CD4-positive, alpha-beta T cell treated with Interleukin-17A for 1 hour (primary cell): ENCODE measurements at places on chromosomes 5 and 9.

DNA sequence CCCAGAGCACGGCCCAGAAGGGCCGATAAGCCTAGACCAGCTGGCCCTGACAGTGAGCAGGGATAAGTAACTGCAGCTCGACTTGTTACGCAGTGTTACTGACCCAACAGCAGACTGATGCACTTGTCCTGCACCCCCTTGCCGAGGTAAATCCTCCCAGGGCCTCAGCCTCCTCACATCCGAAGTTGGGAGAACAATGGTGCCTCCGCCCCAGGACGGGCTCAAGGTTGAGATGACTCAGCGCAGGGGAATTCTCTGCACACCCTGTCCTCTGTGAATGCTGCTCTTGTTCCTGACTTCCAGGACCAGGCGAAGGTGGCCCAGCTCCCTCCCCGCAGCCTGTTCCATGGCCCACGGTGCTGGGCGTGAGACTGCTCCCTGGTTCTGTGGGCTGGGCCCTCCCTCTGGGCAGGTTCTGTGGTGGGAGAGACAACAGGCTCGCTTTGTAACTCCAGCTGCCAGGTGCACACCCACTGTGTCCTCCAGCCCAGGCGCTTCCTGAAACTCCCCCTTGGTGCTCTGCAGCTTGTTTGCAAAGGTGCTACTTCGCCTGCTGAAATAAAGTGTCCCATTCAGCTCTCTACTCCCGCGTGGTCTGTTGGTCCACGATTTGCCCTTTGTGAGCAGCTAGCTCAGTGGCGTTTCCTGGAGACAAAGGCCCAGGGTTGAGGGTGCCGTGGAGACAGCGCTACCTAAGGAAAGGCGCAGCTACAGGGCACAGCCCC lies 40.1 kb upstream of the SLC6A19 start:
- no peak for DNase-seq

GRCh38 chr5:180250329-180250728 lies 41.3 kb upstream of the RASGEF1C start:
- DNase-seq: no peak

- no peak for DNase-seq
These were observed 739.5 kb upstream of the GRAMD2B start for GRCh38 chr5:125683669-125684068.

- DNase-seq: no peak
These were observed 35.7 kb upstream of the HMGCS1 start for GRCh38 chr5:43348861-43349363.

DNA sequence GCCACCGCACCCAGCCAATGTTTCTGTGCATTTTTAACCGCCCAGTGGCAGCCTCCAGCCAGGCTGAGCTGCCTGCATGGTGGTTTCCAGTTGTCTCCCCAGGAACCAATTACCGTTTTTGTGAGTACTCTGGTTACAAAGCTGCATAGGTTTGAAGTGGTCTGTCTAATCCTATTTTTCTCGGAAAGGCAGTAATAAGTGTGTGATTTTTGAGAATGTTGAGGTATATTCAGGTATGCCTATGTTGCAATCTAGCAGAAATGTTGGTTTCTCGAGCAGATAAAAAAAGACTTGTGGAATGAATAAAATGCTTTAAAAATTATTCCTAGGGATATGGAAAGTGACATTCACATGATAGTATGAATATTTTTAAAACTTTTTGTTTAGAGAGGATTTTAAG lies 41.5 kb upstream of the ANKH start:
- no peak for DNase-seq

DNA sequence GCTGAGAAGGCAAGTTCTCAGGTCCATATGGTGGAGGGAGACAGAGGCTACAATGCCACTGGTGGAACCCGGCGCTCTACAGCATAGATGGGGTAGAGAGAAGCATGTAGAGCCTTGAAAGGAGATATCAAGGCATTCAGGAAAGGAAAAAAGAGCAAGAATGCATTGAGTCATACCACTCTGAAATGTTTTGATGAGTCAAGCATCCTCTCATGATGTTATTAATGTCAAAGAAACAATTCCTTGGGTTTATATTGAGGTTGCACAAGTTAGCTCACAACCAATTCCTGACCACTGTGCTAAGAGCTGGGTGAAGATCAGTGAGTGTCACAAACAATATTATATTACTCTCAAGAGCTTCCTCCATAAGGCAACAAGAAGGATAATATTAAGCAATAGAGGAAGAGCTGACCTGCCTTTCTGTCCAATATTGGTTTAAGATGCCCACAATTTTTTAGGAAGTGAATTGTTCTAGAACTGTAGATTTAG lies 178.0 kb downstream of the RFK start:
- no peak for DNase-seq

GRCh38 chr5:50958852-50959457 lies 292.5 kb downstream of the PARP8 start:
- DNase-seq: peak; percentile 31

- no peak for DNase-seq
These were observed 19.3 kb upstream of the CARTPT start for GRCh38 chr5:71699751-71700150.

DNA sequence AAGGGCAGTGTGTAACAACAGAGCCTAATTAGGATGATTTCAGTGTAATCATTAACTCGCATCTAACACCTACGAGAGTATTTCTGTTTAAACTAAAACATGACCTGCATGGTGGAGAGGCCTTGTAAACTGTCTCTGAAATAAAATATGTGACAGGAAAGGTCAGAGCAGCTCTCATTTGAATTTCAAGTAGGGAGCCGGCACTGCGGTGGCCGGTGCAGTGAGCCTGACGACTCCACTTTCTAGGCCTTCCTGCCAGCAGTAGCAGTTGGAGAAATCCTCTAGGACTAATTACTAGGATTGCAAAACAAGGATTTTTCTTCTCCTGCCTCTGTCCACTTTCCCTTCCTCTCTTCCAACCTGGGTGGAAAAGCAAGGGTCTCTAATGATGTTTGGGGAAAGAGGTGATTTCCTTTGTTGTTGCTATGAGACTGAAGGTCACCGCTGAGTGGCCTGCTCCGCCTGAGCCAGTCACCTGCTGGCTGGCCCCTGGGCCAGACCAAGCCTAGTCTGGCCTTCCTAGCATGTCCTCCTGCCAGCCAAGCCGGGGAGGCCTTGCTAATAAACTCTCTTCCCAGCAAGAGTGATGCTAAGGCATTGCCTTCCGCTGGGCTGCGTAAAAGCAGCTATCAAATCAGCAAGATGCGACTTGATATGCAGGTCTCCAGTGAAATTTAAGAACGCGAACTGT lies 245.7 kb downstream of the PSAT1 start:
- no peak for DNase-seq

- DNase-seq: no peak
These were observed 48.8 kb downstream of the FANCC start for GRCh38 chr9:95268681-95269080.

GRCh38 chr5:38541174-38541725 lies 15.2 kb downstream of the LIFR start:
- no peak for DNase-seq

DNA sequence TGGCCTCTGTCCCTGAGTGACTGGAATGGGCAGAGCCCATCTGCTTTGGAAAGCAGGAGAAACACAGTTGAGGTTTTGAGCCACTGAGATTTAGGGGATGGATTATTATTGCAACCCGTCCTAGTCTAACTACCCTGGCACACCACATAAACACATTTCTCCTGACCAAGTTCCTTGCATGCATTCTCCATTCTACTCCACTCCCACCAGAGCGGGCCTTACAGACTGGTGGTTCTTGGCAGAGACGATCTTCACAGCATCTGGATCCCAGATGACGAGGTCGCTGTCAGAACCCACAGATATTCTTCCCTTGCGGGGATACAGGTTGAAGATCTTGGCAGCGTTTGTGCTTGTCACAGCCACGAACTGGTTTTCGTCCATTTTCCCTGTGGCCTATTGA lies 111.0 kb downstream of the DPYSL3 start:
- DNase-seq: no peak

DNA sequence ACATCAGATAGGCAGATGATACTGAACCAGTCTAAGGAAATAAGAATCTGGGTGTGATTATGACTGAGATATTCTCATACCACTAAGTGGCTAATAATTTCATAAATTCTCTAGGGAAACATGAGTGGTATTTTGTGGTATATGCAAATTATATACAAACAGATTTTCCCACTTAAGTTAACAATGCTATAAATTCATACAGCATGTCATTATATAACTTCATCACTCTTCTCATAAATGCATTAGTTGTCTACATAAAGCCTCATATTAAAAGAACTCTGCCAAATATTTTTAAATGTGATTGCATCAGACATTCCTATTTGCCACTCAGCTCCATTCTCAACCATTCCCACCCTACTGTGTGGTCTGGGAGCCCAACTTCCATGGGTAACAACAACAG lies 226.5 kb downstream of the TLE1 start:
- DNase-seq: no peak

GRCh38 chr5:127068493-127069214 lies 4.6 kb downstream of the C5orf63 start:
- no peak for DNase-seq

DNA sequence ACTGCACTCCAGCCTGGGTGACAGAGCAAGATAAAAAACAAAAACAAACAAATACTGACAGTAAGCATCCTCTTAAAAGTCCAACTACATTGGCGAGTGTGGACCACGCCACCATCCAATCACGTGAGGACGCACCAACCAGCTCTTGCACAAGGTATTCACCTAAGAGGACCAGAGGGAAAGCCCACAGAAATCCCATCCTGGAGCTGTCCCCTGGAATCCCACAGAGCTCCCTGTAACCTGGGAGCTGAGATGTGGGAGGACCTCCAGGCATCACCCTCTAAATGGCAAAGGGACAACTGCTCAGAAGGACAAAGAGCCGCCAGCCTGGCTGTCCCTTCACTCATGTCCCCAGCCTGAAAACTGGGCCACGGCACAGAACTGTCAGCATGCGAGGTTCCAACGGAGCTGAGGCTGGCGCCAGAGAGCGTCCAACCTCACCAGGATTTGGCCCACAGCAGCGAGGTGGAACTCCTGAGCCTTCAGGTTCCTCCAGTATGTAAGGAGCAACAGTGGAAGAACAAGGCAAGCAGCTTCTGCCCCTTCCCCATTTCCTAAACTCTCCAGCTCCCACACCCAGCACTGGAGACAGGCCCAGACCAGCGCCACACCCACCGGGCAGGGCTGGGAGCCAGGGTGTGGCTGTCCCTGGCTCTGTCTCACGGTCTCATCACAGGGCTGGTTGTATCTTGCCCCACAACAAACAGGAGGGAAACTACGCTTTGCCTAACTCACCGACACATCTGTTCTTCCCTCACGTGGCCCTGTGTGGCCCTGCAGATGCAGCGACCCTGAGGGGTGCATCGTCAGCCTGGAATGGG lies 15.2 kb downstream of the IPPK start:
- no peak for DNase-seq

- DNase-seq: no peak
These were observed 219.9 kb downstream of the ELAVL2 start for GRCh38 chr9:23606107-23606506.

DNA sequence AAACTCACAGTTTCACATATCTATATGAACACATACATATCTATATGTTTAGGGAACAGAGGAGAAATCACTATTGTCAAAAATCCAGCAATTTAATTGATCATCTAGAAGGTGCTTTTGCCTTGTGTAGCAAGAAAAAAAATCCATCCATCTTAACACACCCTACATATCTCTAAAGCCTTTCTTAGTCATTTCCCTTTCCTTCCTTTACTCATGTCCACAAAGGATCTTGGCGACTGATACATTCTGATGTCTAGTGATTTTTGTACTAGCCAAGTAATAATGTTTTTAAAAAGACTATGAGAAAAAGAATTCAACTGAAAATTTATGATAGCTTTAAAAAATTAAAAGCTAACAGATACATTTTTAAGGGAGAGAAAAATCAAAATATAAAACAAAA lies 22.5 kb downstream of the ZDHHC21 start:
- no peak for DNase-seq

DNA sequence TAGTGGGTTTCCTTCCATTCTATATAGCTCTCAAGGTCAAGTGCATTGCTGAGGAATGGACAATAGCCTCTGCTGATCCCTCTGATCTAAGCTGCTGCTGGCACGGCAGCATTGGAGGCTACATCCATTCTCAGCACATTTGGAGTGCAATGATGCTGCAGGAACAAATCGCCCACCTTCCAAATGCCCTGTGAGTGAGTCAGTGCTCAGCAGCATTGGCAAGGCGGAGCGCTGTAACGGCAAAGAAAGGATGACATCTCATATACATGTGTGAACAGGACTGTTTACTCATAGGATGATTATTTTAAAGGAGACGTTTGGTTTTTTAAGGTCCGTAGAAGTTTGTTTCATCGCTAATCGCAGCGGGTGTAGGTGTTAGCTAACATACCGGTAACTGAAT lies 408.7 kb downstream of the ARHGEF28 start:
- DNase-seq: no peak

- no peak for DNase-seq
These were observed 72.5 kb upstream of the PANK3 start for GRCh38 chr5:168651648-168652047.

DNA sequence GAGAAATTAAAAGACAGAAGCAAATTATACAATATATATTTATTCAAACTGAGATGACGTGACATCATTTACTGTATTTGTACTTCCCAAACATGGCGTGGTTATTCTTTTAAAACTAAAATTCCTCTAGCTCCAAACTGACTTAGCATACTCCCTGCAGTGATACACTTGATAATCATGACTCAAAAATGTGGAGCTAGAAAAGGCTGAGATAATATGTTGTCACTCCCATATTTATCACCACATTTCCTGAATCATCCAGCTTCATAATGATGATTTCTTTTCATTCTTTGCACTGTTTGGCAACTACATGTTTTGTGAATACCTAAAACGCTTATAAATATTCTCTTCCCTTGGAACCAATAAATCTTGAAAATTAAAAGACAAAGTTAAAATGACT lies 341.0 kb downstream of the EBF1 start:
- no peak for DNase-seq

DNA sequence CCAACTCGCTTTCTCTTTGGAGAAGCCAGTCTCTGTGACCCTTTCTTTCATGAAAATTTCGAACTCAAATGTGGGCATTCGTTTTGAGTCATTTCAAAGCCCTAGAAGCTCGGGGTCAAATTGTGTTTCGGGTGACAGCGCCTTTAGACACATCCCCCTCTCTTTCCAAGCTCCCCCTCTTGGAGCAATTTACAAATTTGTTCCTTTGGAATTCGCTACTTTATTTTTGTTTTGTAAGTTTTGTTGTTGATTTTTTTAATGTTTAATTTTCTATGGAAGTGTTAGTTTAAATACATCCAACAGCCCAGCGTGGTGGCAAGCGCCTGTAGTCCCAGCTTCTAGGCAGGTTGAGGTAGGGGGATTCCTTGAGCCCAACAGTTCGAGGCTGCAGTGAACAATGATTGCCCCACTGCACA lies 4.6 kb upstream of the BARX1 start:
- no peak for DNase-seq

GRCh38 chr9:682633-683508 lies 158.6 kb upstream of the DMRT1 start:
- DNase-seq: no peak
